CD4-positive, alpha-beta T cell treated with Interleukin-17A for 4 hours (primary cell): ENCODE measurements at places on chromosomes 16 and 17.

DNA sequence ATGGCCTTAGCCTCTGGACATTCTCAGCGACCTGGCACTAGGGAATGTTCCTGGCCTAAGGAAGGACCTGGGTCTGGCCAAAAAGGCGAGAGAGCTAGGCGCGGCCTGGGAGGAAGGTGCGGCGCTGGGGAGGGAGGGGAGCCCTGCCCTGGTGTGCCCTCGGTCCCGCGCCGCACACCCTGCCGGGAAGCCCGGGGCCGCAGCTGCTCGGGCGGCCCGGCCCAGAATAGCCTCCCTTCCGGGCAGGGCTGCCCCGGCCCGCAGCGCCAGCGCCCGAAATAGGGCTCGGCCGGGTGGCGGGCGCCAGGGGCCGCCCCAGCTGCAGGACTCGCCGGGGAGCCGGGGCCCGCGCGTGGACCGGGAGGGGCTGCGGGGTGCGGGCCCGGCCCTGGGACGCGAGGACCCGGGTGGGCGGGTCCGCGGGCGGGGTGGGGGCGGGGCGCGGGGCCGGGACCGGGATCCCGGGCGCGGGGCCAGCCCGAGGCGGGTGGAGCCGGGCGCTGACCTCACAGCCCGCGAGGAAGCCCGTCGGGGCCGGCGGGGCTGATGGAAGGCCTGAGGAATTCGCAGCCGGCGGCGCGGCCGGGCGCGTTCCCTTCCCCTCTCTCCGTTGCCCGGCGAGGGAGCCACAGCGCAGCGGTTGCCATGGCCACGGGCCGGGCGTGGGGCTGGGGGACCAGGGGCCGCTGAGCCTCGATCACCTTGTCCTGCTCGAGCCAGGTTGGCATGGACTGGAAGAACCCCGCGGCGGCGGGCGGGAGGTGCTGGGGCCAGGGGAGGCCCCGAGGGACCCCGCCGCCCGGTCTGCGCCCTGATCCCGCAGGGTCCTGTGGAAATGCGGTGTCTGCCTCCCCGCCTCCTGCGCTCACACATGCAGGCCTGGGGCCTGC is 18.1 kb downstream of the SOCS3 start:
- peak; percentile 38 for DNase-seq

- no peak for DNase-seq
Observed at GRCh38 chr16:24908716-24909115, 63.0 kb downstream of the SLC5A11 start.

- DNase-seq: no peak
Observed at GRCh38 chr17:75124819-75125162, 6.8 kb downstream of the NT5C start.

DNA sequence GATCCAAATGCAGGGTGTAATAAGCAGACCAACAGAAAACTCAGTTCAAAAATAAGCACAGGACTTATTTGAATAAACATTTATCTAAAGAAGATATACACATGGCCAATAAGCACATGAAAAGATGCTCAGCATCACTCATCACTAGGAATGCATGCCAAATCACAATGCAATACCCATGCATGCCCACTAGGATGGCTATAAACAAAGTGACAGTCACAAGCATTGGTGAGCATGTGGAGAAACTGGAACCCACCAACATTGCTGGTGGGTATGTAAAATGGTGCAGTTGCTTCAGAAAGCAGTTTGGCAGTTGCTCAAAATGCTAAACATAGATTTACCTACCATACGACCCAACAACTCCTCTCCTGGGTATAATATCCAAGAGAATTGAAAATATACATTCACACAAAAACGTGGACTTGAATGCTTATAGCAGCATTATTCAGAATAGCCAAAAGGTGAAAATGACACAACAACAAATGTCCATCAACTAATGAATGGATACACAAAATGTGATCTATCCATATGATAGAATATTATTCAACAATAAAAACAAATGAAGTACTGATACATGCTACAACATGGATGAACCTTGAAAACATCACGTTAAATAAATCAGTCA is 20.1 kb downstream of the UBE2O start:
- no peak for DNase-seq

GRCh38 chr16:200388-200787 is 20.1 kb downstream of the HBQ1 start:
- no peak for DNase-seq

- DNase-seq: no peak
Observed at GRCh38 chr16:49282690-49283375, 1.2 kb upstream of the CBLN1 start.

DNA sequence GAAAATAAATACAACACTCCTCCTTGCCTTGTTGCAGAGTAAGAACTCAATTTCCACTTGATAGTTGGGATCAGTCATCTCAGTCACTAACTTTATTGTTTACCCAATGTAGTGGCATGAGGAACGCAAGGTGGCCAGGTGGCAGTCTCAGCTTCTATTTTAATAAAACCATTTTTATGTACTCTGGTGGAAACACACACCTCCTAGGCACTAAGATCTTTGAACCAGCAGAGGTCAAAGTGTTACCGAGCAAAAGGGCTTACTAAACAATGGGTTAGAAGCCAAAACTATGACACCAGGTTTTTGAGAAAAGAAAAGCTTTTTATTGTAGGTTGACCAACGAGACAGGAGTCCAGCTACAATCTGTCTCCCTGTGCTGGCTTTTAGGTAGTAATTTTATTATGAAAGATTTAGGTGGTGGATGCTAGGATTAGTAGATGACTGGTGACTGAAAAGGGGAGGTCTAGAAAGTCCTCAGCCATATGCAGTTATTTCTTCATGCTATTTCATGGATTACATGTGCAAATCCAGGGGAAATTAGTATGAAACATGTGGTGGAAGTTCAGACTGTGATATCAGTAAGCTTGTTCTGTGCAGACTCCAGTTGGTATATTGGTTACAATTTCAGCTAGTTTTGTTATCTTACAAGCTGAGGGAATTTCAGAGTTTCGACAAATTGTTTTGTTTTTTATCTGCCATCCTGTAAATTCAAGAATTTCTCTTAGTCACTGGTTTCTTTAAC is 122.3 kb downstream of the PCTP start:
- DNase-seq: no peak

GRCh38 chr17:11493936-11494335 is 104.3 kb upstream of the DNAH9 start:
- DNase-seq: no peak

GRCh38 chr17:47806026-47806912 is 15.3 kb downstream of the OSBPL7 start:
- no peak for DNase-seq

GRCh38 chr17:79006794-79007503 is 2.6 kb downstream of the CANT1 start:
- DNase-seq: no peak

GRCh38 chr16:55706739-55707384 is 51.1 kb downstream of the SLC6A2 start:
- no peak for DNase-seq

GRCh38 chr17:34725725-34726124 is 146.3 kb downstream of the TMEM132E start:
- no peak for DNase-seq

- DNase-seq: no peak
Observed at GRCh38 chr17:66678061-66678460, 156.9 kb upstream of the CACNG5 start.

- no peak for DNase-seq
Observed at GRCh38 chr16:54128629-54129234, 157.9 kb downstream of the IRX3 start.

GRCh38 chr17:58153046-58153445 is 4.9 kb downstream of the OR4D1 start:
- peak; percentile 79 for DNase-seq

GRCh38 chr17:14165616-14166015 is 71.0 kb downstream of the CDRT15 start:
- DNase-seq: no peak

DNA sequence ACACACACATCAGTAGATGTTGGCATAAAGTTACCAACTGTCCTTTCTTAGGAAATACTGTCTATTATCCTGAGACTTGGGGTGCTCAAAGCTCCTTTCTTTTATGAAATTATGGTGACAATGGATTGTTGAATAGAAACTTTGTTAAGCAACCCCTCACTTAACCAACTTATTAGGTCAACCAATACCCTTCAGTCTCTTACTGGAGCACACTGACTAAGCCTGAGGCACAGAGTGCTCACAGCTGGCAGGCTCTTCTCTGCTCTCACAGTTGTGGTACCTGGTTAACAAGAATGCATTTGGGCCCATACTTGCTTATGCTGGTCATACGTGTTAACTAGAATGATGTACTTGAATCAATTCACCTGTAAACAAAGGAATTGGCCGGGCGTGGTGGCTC is 24.8 kb downstream of the CD300LF start:
- DNase-seq: no peak

DNA sequence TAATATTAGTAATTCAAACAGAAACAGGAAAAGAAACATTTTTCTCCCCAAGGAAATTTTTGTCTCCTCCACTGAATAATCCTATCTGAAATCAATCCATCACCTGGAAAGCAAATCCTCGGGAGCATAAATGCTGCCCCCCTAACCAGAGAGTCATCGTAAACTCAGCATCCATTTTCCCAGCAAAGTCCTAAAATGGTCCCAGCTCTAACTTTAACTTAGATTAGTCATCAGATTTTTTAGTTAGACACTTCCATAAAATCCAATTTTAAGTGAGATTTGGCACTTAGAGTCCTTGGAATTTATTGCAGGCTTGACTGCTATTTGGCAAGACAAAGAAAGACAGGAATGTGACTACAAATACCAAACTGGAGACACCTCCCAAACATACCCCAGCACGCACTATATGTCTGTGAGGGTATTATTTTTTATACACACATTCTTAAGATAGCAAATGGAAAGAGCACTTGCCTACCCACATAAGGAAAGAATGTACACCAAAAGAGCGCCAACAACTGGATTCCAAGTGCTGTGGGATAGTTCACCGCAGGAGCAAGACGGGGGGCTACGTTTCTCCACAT is 15.4 kb downstream of the SCO1 start:
- DNase-seq: no peak

DNA sequence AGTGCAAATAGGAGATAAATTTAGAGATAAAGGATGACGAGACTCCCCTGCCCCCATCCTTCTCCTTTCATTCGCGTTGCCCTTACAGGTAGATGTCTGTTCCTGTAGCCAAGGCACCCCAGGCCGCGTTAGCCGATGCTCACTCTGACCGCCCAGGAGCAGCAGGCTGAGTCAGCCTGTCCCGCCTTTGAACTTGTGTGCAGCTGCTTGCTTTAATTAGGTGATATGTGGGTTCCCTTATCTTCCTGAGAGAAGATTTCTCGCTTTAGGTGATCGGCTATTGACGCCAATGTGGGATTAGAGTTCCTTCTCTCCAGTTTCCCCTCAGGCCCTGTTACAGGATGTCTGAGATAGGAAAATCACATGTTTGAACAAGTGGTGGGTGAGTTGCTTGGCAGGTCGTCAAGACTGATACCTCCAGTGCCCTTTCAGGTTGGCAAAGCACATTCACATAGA is 119.5 kb downstream of the MSI2 start:
- DNase-seq: no peak

DNA sequence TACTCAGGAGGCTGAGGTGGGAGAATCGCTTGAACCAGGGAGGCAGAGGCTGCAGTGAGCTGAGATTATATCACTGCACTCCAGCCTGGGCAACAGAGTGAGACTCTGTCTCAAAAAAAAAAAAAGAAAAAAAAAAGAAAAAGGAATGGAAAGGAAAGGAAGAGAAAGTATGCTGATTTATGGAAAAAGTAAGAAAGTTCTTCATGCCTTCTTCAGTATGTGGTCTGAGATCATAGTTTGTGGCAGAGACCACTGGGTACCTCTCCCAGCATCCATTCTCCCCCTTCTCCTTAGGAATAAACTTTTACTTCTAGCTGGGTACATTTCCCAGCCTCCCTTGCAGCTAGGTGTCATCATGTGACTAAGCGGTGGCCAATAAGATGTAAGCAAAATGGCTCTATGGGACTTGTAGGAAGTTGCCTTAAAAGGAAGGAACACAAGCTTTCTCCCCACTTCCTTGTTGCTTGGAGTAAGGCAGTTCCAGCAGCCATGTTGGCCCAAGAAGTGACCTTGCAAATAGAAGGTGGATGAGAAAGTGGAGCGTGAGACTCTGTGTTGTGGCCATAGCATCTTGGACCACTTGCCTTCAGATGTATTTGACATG is 26.1 kb upstream of the XPO6 start:
- DNase-seq: no peak
